ENCODE measurements at places on chromosomes 5 and 9. TPM values are rescaled to one million over a fixed set of nuclear protein-coding genes. Genes with fewer than 3 reads are reported as not detected.

Gene TNC
- 421 TPM for polyA plus RNA-seq

Gene MPDZ
- 47.7 TPM for polyA plus RNA-seq

Gene RNF224
- polyA plus RNA-seq, result 3.0 TPM

Gene KCNT1
- 0.08 TPM for polyA plus RNA-seq

Gene ABO
- 18.7 TPM for polyA plus RNA-seq

Gene SEC24A
- 21.9 TPM for polyA plus RNA-seq

Gene GMCL2
- not detected for polyA plus RNA-seq

Gene DRD1
- polyA plus RNA-seq, result not detected
